Activated effector memory CD4-positive, alpha-beta T cell treated with anti-CD3 and anti-CD28 coated beads, Interleukin-2, amount 50 U/mL, for 16 hours (primary cell): ENCODE measurements at places on chromosomes 7 and 10.

DNA sequence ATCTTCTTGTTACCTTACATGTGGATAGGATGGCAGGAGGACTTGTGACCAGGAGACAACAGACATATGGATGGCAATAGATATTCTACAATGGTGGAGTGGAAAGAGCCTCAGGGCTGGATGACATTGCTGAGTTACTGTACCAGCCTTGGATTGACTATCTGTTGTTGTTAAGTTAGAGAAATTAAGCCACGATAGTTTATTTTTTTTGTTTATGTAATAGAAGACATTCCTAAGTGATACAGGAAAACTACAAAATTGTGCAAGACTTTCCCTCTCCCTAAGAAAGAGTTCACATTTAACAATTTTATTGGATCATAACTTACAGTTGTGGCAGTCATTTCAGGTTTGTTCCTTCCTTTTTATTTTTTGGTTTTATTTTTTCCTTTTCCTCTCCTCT, 230.7 kb upstream of the CACNA2D1 start:
- no peak for DNase-seq

- DNase-seq = no peak
These were observed 139.2 kb upstream of the PRR15 start for GRCh38 chr7:29424295-29424983.

DNA sequence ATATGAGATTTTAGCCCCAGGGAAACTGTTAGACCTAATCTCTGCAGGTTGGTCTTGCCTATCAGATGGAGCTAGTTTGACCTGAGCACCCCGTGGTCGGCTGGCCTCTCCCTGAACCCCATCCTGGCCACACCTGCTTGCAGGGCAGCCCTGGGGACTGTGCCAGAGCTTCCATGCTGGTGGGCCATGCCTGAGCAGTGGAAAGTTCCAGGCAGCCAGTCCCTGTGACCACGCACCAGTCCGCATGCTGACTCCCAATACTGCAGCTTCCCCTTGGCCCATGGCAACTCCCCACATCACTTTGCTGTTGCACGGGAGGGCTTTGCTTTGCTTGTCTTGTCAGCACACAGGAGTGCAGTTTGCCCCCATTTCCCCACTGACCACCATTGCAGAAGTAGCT, 427.8 kb upstream of the SEMA3D start:
- no peak for DNase-seq

DNA sequence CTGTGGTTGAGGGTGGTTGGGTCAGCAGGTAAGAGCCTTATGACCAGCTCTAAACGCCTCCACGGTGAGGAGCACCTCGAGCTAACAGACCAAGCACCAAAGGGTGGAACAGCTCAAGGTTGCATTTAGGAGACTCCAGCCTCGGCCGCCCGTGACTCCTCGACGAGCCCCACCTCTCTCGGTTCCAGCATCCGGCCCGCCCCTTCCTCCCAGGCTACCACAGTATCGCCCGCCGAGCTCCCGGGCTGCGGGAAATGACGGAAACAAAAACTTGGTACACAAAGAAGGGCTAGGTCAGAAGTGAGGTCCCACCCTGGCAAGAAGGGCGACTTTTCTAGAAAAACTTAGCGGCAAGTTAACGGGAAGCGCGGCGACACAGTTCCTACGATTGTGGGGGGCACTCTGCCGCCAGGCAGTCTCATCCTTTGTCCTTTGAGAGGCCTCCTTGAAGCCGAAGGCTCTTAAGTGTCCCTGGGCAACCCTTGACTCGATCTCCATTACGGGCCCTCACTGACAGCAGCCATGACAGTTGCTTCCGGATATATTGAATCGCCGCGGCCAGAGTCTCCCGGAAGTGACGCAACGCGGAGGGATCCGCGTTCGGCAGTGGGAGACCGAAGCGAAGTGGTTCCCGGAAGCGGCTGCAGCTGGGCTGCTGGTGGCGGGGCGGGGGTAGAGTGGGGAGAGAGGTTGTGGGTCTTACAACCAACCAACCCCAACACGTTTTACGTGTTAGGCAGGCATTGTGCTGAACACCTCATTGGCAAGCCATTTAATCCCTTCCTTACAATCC, 40.2 kb upstream of the ZNF518A start:
- DNase-seq = peak; percentile 96

DNA sequence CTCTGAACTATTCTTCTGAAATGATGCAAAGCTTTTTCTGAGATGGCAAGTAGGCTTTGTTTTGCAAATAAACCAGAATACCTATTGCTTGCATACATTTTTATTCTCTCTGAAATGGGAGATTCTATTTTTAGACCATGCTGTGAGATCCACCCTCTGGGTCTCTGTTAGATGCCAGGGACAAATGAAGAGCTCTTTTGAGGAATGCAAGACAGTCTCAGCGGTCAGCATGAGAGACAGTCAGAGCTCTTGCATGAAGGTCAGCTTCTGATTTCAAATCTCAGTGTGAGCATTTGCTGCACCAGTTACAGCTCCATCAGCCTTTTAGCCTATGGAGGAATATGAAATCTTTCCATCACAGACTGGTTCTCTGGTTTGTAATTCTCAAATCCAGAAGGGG, 429.9 kb upstream of the KLF6 start:
- no peak for DNase-seq

GRCh38 chr7:124444696-124445480, 320.7 kb downstream of the GPR37 start:
- DNase-seq = no peak

DNA sequence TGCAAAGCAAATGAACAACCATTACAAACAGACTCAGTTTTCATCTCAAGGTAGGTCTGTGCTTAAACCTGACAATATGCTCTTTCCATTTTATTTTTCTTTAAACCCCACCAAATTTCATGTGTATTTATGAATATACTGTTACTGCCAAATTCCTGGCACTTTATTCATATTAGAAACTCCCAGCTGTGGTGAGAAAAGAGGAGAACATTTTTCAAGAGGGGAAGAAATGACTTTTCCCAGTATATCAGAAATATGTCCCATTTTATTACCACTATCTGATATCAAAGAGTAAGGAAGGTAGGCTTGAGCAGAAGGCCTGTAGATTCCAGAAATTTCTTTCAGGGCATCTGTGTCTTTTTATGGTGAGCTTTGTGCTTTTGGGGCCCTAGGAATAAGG, 189.6 kb downstream of the ADAM12 start:
- DNase-seq = no peak

DNA sequence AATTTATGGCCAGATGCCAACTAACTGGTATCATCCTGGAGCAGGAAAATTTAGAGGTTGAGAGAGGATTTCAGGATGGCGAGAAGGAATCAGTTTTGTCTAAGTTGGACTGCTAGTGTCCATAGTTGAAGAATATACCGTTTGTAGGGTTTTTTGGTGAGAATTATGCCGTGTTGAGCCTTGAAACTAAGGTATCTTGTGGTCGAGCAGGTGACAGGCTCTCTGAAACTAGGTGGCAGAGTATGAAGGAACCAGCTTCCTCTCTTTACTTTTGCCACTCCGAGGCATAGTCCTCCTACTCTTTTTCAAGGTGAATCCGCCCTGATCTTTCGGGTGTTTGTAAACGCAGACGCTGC, 9.7 kb downstream of the MDFIC start:
- DNase-seq = peak; percentile 74

DNA sequence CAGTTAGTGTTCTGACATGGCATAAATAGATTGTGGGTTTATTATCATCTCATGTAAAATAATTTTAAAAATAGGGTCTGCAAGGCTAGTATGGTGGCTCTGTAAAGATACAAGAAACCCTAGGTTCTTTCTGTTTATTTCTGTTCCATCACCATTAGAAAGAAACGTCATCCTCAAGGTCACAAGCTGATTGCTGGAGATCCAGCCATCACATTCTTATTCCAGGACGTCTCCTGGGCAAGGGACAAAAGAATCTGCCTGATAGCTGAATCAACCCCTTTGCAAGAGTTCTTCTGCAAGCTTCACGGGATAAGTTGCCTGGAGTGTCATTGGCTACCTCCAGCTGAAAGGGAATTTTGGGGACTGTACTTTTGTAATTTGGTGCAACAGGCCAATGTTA, 184.4 kb downstream of the CAMK1D start:
- DNase-seq = no peak

DNA sequence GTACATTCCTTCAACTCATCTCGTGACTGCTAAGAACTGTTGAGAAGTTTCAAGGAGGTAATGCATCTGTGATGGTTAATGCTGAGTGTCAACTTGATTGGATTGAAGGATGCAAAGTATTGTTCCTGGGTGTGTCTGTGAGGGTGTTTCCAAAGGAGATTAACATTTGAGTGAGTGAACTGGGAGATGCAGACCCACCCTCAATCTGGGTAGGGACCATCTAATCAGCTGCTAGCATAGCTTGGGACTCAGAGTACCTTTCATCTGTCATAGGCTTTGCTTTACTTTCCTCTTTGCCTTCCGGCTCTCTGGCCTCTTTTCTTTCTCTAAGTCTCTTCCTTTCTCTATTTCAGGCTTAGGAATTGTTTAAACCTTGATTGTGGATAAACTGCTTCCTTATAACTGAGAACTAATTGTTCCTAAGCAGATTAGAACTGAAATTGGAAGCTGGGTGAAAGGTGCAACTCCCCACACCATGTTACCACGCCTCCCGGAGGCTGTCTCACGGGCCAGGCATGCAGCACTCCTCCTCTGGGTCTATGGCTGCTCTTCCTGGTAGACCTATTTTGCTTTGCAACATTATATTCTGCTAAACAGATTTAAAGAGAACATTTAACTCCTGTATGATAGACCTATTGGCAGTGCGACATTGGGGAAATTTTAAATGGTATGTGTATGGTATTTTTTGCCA, 298.2 kb downstream of the CCSER2 start:
- DNase-seq = no peak
